Body of pancreas (tissue), 4 donors: ENCODE measurements at places on chromosomes 1 and 21.

- DNase-seq, result peak; percentile 32
Observed at GRCh38 chr1:30756545-30757351, 826 bp downstream of the LAPTM5 start.

DNA sequence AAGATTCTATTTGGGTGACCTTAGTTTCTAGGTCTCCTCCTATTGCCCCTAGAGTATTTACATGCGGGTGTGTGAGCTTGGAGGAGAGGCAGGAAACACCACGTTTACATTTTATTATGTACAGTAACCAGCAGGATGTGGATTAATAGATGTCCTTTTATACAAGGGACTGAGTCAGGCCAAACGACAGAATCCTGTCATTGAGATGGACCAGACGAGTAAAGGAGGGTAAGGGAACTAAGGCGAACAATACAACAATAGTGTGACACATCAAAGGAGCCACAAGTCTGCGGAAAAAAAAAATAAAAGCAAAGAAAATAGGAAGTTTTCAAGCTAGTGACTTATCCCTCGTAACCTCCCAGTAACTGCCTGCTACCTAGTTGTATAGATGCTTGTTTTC is 151.1 kb downstream of the GABPA start:
- no peak for DNase-seq

- DNase-seq, result no peak
Observed at GRCh38 chr1:110542725-110543124, 23.8 kb upstream of the KCNA10 start.

- no peak for DNase-seq
Observed at GRCh38 chr1:197637406-197637805, 137.9 kb downstream of the DENND1B start.

DNA sequence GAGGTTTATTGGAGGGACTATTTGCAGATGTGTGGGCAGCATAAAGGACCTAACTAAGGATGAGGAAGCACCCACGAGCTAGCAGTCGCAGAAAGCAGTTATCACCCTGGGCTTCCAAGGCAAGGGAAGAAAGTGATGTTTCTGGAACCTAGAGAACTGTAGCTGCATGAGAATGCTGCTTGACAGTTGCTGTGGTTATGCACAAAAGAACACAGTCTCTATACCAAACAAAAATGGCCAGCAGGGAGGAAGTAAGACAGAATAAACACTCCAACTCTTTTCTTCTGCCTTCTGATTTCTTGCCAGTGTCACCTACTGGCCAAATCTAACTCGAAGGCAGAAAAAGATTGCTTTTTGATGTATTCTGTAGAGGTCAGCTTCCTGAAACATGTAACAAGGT is 190.2 kb downstream of the RASAL2 start:
- no peak for DNase-seq

- no peak for DNase-seq
Observed at GRCh38 chr1:213993929-213994328, 6.2 kb downstream of the PROX1 start.

DNA sequence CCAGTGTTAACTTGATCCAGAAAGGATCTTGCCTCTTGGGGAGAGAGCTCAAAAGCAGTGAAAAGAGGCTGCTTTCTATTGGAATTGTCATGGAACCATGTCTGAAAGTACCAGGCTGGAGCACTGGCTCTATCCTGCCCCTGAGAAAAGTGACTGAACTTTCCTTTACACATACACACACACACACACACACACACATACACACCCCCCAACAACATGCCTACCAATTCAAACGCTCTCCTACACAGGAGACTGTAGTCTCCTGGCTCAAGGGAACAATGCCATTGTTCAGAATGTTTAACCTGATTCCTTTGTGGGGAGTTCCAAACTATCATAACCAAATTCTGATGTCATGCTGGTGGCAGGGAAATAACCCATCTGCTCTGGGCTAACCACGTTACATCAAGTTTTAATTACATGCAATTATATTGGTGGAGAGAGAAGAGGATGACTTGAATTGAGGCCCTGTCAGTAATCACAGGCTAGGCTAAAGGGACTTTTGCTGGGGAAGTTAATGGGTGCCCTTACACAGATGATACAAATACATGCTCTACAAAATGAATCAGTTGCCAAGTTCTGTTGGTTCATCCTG is 52.3 kb upstream of the DUSP10 start:
- DNase-seq, result no peak

DNA sequence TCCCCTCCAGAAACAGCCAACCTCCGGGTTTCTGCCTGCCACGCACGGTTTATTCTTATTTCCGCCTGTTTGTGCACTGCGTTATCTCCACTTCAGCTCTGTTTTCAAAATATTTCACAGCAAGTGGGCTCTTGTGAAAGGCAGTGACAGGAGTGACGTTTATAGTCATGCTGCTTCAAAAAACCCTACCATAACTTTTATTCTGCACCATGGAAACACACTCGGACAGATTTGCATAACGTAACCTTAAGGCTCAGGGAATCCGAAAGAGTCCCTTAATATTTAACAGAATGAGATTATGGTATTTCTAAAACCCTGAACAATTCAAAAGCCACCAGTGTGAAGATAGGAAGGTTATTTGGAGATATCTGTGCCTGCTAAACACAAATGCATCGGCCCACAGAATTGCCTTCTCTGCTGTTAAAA is 782 bp upstream of the SDE2 start:
- DNase-seq, result no peak

GRCh38 chr1:204924013-204924759 is 53.5 kb downstream of the NFASC start:
- DNase-seq, result no peak

DNA sequence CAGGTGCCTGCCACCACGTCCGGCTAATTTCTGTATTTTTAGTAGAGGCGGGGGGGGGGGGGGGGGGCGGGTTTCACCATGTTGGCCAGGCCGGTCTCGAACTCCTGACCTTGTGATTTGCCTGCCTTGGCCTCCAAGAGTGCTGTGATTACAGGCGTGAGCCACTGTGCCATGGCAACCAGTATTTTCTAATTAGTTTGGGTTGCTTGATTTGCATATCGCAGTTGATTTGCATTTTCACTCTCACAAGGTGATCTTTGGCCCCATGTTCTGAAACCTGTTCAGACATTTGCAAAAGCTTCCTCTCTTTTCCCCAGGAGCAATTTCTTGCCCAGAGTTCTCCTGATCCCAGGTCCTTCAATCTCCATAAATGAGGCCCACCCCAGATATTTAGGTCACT is 1.7 kb downstream of the TOR3A start:
- DNase-seq, result no peak

DNA sequence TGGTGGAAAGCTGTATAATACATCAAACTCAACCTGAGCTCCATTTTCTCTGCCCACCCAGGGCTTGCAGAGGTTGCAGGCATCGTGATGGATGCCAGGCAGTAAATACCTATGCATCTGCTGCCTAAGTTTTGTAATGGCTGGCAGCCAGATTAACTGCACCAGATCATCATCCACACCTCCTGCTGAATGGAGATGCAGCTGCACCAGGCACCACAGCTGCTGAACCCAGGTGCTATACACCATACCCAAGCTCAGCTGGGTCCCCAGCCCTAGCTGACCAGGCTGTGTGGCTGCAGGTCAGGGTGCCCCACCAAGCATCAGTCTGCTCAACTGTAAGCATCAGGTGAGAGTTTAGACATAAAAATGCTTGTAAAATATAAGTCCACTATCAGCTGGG is 6.7 kb upstream of the SNAPIN start:
- no peak for DNase-seq

GRCh38 chr1:62870148-62870547 is 86.2 kb downstream of the ATG4C start:
- no peak for DNase-seq

DNA sequence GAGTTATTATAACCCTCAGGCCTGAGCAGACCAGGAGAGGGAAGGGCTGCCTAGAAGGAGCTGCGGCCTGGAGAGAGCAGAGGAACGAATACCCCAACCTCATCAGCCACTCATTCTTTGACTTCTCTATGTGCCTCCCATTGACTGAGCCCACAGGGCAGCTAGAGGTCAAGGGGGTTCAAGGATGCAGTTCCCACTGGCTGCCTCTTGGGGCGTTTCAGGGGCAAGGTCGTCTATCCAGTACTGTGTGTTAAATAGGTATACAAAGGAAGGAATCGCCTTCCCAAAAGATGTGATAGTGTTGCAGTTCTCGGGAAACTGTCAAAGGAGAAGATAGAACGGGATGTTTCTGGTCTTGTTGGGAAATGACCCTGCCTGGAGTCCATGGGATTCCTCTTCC is 250.6 kb downstream of the PRDM2 start:
- no peak for DNase-seq

DNA sequence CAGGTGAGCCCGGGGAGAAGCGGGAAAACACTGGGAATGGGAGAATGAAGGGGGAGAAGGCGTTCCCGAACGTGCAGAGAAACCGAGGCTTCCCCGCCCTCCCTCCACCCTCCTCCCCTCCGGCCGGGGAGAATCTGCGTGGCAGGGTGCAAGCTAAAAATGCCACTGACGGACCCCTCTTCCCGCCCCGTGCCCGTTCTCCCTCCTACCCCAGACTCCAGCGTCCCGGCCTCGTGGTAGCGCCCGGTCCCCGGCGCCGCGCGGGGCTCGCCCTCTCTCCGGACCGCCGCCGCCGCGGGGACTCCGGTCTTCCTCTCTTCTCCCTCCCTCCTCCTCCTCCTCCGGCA is 81.6 kb upstream of the AK4 start:
- no peak for DNase-seq

GRCh38 chr1:31672986-31673385 is 28.3 kb upstream of the PEF1 start:
- no peak for DNase-seq

DNA sequence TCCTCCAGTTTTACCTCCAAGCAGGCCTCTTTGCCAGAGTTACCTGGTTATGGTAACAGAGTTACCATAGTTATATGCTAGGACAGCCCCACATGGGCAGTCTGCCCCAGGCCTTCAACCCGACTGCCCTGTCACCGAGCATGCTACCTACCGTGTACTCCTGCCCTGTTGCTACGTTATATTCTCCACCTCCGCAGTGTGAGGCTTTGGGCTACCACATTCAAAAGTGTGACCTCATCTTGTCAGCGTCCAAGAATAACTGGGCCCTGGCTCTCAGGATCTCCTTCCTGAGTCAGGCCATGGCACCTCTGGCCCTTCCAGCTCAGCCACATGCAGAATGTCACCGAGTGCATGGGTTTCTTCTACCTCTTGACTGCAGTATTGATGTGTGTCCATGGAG is 8.9 kb downstream of the MAPKAPK2 start:
- DNase-seq, result peak; percentile 42

DNA sequence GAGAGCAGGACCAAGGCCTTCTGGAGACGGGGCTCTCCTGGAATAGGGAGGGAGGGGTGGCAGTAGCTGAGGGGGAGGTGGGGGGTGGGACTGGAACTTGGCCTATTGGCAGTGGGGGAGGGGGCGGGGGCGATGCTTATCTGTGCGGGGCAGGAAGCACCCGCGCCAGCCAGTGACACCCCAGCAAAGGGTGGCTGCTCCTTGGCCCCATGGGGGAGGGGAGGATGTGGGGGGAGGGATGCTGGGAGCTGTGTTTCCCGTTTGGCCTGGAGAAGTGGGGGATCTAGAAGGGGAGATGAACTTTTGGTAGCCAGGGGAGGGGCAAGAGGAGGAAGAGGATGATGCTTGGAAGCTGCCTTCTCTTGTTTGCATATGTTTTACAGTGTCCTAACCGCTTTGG is 11.0 kb downstream of the ZBTB7B start:
- no peak for DNase-seq

GRCh38 chr21:9738527-9738926 is 782.9 kb upstream of the TPTE start:
- no peak for DNase-seq

DNA sequence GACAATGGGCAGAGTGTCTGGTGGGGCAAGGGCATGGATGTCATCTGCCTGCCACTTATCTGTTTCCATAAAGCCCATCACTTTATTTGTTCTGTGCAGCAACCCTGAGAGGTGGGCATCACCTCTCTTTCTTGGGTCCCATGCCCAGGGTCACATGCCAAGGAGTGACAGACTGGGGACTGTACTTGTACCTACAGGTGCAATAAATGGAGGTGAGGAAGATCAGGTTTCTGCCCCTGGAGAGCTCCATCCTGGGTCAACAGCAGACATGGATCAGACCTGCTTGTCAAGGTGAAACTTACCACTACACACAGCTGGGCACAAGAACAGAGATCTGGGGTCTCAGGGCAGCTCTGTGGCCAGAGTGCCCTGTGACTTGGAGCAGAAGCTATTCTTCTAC is 18.4 kb upstream of the PRDM16 start:
- no peak for DNase-seq

- no peak for DNase-seq
Observed at GRCh38 chr1:29832471-29832870, 596.1 kb downstream of the PTPRU start.

DNA sequence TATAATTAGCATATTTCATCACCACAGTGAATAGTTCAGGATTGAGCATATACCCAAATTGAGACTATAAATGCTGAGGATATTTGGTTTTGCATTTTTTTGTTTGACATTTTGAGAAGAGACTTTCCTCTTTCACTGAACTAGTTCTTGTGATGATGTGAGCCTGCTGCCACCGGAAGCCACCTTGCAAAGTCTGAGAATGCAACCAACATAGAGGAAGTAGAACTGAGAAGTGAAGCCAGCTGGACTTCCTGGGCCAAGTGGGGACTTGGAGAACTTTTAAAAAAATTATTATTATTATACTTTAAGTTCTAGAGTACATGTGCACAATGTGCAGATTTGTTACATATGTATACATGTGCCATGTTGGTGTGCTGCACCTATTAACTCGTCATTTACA is 102.3 kb downstream of the RPE65 start:
- no peak for DNase-seq

DNA sequence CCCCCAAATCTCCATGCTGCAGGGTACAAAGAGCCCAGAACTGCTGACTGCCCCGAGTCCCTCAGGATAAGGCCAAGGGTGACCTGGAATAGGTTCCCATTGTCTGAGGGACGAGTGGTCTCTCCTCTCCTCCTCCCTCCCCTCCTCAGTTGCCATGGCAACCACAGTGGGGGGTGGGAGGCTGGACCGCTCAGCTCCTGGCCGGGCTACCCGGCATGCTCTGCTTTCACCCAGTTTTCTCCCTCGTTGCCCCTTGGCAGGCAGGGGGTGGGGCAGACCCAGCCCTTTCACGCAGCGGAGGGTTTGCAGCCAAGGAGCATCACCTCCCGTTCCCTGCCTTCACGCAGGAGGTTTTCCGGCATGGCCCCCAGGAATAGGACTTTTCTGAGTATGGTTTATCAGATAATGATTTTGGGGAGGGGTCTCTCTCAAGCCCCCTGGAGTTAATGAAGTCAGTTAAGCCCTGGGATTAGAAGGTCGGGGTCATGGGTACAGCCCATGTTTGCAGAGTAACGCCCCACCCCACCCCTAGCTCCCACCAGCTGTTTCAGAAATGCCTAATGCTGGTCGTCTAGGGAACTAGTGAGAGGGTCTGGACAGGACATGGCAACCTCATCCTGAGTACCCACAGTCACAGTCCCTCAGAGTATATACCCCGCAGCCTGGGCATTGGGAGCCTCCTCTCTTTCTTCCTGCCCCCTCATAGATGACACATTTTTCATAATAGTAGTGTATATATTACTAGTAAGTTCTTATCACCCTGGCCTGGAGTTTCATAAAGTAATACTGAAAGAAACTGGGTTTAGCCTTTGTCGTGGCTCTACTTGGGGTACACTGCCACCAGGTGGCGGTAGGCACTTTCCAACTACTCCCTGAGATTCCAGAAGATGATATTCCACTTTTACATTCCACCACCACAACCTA is 20.7 kb downstream of the C1QB start:
- DNase-seq, result peak; percentile 28

GRCh38 chr1:56409112-56409691 is 170.2 kb downstream of the PLPP3 start:
- peak; percentile 72 for DNase-seq

GRCh38 chr1:176531036-176531435 is 68.1 kb downstream of the PAPPA2 start:
- DNase-seq, result no peak

GRCh38 chr1:112027696-112028095 is 38.2 kb upstream of the KCND3 start:
- DNase-seq, result no peak
